ENCODE measurements at places on chromosomes 12 and 14. TPM values are rescaled to one million over a fixed set of nuclear protein-coding genes. Genes with fewer than 3 reads are reported as not detected.

The LAG3 gene
- total RNA-seq = 3.3 TPM

The AREL1 gene
- total RNA-seq = 45.9 TPM

DNA sequence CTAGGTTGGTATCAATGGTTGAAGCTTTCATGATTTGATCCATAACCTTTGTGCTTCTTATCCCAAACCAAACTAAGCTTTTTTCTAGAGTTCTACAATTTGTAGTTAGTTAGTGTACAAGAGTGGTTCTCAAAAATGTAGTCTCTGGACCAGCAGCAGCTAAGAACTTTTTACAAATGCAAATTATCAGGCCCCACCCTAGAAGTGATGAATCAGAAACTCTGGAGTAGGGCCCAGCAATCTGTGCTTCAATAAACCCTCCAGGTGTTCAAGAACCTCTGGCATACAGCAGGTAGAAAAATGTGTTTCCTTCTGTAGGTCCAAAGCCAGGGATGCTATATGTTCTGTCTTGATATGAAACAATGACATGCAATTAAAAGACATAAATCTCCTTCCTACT, 26.1 kb upstream of the ACTR6 start:
- no peaks in the 10 kb centered on the region for H3K4me1 ChIP-seq
- no peak overlapping the region for H3K27ac ChIP-seq
- no peak for DNase-seq
- H3K27me3 ChIP-seq = no peaks in the 10 kb centered on the region

- H3K4me1 ChIP-seq = no peaks in the 10 kb centered on the region
- H3K27ac ChIP-seq = no peak overlapping the region
- no peaks in the 10 kb centered on the region for H3K36me3 ChIP-seq
- DNase-seq = no peak
Observed at GRCh38 chr14:80264702-80265101, 53.4 kb upstream of the DIO2 start.

DNA sequence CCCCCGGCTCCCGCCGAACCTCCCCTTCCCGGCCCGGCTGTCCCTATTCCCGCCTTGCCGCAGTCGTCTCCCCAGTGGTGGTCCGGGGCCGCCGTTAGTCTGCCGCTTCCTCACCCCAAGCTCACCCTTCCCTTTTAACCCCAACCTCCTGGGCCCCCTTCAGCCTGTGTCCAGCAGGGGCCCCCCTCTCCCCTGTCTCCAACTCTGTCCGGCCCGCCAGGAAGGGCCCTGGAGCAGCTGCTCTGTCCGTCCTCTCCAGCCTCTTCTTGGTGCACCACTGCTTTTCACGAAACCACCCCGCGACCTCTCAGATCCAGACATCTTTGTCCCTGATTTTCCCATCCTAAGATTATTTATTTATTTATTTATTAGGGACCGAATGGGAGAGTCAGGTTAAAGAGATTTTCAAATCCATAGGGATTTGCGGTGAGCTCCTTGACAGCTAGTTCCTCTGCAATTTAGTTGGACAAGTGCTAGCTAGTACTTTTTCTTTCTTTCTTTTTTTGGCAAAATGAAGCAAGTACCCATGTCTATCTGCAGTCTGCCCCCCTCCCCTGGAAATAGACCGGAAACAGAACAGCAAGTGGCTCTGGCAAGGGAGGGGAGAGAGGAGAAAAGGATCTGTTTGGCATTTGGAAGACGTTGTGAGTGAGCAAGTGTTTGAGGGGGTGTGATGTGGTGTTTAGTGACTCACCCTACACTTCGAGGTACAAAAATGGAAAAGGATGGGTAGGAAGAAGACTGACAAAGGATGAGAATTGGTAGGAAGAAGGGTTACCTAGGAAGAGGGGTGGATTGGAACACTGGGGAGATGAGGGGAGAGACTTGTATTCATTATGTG, 632 bp downstream of the UBR7 start:
- peaks cover 7% of the 10 kb centered on the region for H3K4me1 ChIP-seq
- peaks cover 5% of the 10 kb centered on the region for H3K36me3 ChIP-seq
- H3K27ac ChIP-seq = peak overlapping the region; percentile 83
- DNase-seq = no peak
- no peaks in the 10 kb centered on the region for H3K27me3 ChIP-seq

DNA sequence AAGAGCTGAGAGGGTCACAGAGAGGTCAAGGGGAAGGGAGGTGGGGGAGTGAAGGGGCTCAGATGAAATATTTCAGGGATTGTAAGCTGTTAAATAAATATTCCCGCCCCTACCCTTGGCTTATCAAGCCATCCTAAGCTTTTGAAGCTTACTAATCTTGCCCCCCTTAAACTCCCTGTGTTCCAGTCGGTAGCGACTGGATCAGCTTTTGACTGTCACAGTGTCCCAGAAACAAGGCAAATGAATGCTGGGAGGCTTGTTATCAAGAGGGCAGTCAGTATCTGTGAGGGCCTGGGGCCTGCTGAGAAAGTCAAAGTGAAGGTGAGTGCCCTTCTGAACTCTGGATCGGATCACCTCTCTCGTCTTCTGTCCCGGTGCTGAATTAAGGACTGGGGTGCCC, 128.1 kb downstream of the DACT1 start:
- H3K27ac ChIP-seq = no peak overlapping the region
- H3K4me3 ChIP-seq = no peak overlapping the region
- DNase-seq = no peak
- no peaks in the 10 kb centered on the region for H3K36me3 ChIP-seq
- no peaks in the 10 kb centered on the region for H3K27me3 ChIP-seq
- no peaks in the 10 kb centered on the region for H3K4me1 ChIP-seq

DNA sequence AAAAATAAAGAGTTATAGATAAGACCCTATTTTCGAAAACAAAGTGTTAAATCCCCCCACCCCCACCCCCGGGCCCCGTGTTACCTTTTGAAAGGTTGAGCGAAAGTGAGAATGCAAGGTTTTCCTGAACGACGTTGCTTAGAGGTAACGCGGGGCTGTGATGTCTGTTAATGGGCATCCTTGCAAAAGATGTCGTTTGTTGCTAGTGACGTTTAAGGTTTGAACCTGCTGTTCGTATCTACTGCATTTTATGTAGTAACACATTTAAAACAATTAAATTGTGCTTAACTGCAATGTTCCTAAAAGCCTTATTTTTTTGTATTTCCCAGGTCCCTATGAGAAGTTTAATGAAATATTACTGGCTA, 1.2 kb downstream of the CPSF6 start:
- no peak for DNase-seq
- no peaks in the 10 kb centered on the region for H3K27me3 ChIP-seq
- H3K36me3 ChIP-seq = no peaks in the 10 kb centered on the region
- peaks cover 7% of the 10 kb centered on the region for H3K4me1 ChIP-seq

DNA sequence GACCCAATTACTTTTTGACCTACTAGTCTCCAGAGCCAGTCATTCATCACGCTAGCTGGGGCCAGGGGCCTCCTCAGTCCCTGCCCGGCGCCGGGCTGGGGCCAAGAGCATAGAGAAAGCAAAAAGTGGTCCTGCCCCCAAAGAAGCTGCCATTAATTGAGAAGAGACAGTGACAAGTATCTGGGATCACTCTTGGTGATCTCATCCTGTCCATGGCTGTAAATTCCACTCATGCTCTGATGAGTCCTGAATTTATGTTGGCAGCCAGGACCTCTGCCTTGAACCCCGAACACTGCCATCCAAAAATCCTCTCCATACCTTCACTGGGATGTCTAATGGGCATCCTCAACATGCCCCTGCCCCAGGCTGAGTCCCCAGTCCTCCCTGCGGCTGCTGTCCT, 34.4 kb upstream of the DLK1 start:
- H3K27me3 ChIP-seq = no peaks in the 10 kb centered on the region
- no peak for DNase-seq
- peak overlapping the region; percentile 92 for H3K27ac ChIP-seq
- no peaks in the 10 kb centered on the region for H3K36me3 ChIP-seq

DNA sequence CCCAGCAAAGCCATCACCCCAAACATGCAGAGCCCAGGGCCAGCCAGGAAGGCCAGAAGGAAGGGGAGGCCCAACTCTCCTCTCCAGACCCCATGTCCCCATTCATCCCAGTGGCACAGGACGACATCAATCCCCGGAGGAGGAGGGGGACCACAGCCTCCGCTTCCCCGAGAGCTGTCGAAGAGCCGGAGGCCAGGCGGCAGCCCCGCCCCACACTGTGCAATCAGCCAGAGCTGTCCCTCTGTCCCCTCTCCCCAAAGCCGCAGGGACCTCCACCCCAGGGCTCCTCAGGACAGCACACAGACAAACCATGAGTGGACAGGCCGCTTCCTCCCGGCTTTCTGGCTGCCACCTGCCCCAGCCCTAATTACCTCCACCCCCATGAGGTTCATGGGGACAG, 16.8 kb downstream of the RAB35 start:
- no peak for DNase-seq
- peaks cover 8% of the 10 kb centered on the region for H3K36me3 ChIP-seq
- H3K4me1 ChIP-seq = no peaks in the 10 kb centered on the region
- H3K4me3 ChIP-seq = no peak overlapping the region

- no peak for DNase-seq
- no peak overlapping the region for H3K27ac ChIP-seq
- H3K4me1 ChIP-seq = no peaks in the 10 kb centered on the region
- H3K27me3 ChIP-seq = no peaks in the 10 kb centered on the region
- no peak overlapping the region for H3K4me3 ChIP-seq
Observed at GRCh38 chr12:76698966-76699365, 64.9 kb upstream of the ZDHHC17 start.

DNA sequence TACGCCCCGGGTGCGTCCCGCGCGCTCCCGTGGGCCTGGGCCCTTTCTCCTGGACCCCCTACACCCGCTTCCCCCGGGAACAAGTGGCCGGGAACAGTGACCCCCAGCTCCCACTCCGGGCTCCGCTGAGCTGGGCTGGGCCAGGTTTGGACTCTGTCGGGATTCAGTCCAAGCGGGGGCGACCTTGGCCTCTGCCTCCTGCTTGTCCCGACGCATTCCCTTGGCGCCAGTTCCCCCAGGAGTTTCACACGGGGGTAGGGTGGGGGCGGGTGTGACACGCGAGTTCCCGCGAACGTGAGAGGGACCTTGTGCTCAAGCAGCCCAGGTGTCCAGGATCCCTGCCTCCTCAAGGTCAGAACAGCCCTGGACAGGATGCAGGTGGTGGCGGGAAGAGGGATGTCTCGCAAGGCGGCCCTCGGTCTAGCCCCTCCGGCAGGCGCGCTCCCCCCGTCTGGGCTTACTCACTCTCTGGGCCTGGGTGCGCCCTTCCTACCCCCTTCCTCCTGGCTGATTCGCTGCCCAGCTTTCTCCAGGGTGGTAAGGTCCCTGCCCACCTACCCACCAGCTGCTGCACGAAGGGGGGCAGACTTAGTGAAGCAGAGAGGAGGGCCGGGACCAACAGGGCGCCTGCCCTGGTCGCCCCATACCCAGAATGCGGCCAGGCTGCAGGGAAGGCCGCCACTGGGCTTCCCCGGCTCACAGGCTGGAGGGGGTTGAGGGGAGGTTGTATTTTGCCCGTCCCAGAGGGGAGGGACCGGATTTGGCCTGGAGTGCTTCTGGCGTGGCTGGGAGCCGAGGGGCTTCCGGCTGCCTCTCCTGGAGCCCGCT, 862 bp downstream of the CRIP2 start:
- peak overlapping the region; percentile 83 for H3K27ac ChIP-seq
- no peaks in the 10 kb centered on the region for H3K27me3 ChIP-seq
- peaks cover 35% of the 10 kb centered on the region for H3K4me1 ChIP-seq
- peak overlapping the region; percentile 66 for H3K4me3 ChIP-seq
- H3K36me3 ChIP-seq = no peaks in the 10 kb centered on the region

GRCh38 chr14:58575956-58576355, 61.8 kb upstream of the DACT1 start:
- H3K27ac ChIP-seq = no peak overlapping the region
- no peaks in the 10 kb centered on the region for H3K36me3 ChIP-seq
- no peaks in the 10 kb centered on the region for H3K4me1 ChIP-seq
- no peaks in the 10 kb centered on the region for H3K27me3 ChIP-seq
- H3K4me3 ChIP-seq = no peak overlapping the region

DNA sequence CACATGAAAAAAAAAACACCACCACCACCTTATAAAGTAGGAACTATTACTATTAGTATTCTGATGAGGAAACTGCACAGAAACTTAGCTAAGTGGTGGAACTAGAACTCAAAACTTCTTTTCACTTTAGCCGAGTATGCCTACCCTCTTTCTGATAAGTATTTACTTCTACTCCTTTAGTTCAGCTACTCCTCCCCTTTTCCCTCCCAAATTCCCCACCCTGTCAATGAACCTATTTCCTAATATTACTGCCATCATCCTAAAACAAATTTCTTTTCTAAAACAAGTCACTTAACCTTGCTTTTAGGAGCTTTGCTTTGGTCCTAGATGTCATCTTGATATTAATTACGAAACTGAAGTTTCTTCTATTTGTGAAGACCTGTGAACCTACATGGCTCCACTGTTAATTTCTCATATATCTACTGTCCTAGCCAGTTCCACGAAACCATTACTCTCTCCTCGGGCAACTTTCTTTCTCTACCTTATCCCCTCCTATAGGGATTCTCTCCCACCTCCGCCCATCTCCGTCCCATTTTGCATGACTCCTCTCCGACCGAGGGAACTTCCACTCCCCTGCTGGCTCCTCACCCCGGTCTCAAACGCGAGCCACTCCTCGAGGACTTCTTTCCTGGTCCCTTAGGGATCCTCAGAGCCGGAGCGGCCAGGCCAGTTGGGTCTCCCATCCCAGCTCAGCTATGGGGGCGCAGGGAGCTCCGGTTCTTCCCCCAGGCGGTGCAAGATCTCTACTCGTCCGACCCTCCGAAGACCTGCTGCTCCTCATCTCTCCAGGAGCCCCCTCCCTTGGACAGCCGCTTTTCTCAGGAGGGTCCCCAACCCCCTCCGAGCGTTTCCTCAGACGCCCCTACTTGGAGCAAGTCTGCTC, 1.1 kb downstream of the NUMB start:
- peak overlapping the region; percentile 62 for H3K27ac ChIP-seq
- no peaks in the 10 kb centered on the region for H3K36me3 ChIP-seq
- no peak for DNase-seq

DNA sequence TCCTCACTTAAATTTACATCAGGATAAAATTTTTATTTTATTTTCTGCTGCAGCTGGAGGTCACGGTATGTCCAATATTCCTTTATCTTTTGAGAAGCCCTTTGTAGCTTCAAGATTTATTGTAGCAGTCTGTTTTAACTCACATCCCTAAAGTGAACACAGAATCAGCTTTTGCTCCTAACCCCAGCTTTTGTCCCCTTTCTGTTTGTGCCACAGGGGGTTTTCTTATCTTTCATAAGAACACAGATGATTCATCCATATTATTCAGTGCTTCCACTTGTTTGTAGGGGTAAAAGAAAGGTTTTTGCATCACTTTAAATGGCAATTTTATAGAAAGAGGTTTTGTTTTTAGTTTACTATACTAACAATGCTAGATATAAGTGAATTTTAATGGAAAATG, 21.8 kb upstream of the PIK3C2G start:
- no peaks in the 10 kb centered on the region for H3K4me1 ChIP-seq
- DNase-seq = no peak
- H3K4me3 ChIP-seq = no peak overlapping the region
- no peaks in the 10 kb centered on the region for H3K36me3 ChIP-seq
- H3K27ac ChIP-seq = no peak overlapping the region
